ENCODE measurements at places on chromosomes 6 and 20. TPM values are rescaled to one million over a fixed set of nuclear protein-coding genes. Genes with fewer than 3 reads are reported as not detected.

DNA sequence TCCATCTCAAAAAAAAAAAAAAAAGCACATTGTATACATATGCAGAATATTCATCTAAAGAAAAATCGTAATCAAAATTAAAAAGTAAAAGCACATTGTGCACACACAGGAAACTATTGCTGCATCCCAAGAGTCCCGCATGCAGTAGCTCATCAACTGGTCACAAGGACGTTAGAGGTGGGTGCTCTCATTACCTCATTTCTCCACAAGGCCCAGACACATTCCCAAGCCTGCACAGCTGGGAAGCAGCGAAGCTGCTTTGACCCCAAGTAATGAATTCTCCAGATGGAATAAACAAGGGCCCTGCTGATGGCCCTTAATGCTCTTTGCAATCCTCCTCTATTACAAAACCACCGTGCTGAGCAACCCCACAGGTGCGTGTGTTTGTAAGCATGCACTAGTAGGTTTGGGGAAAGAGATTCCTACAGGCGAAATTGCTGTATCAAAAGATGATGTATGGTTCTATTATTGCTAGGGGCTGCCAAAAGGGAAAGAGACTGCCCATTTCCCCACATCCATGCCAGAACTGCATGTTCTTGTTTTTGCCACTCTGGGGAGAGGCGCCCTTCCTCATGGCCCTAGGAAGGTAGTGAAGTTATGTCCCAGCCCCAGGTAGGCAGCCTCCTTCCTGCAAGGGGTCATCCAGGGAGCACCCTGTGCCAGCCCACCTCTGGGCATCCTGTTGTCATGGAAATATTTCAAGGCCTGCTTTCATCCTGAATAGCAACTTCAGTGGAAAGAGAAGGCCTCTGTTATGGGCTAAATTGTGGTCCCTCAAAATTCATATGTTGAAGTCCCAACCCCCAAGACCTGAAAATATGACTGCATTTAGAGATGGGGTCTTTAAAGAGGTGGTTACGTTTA is 34.6 kb upstream of the PTGIS start:
- DNase-seq: no peak

- no peak for DNase-seq
Observed at GRCh38 chr6:143401068-143401446, 49.4 kb downstream of the ADAT2 start.

DNA sequence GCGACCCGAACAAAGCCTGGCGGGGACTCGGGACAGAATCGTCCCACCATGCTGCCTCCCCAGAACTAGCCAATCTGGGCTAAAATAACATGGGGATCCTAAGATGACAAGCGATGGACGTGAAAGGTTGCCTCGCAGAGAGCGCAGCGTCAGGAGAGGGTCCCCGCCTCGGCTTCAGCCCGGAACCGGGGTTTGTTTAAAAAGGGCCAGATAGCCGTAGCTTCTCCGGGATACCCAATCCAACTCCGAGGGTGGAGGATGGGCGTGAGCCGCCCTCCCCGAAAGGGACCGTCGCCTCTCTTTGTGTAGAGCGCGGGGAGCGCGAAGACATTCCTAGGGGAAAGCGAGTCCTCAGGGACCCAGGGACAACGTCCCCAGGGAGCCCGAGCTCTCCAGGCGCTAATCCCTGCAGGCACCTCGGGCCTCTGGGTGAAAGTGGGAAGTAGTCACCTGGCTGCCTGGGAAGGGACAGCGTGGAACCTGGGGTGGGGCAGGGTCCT is 643 bp downstream of the CD24 start:
- no peak for DNase-seq

DNA sequence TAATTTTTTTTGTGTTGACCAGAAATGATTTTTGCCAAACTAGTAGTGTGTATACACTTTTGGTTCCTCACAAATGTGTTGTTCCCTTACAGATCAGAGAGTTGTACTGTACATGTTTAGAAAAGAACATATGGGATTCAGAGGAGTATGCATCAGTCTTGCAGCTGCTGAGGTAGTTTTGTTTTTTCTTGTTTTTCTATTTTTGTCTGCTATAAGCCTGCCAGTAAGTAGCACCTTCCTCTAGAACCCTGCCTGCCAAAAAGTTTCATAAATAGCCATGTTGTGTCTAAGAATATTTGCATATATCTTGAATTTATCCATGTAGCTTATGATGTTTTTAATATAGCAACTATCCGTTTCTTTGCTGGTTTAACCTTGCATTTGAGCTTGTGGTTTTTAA is 46.4 kb downstream of the ORC3 start:
- DNase-seq: no peak

GRCh38 chr6:38118791-38119365 is 299.4 kb downstream of the ZFAND3 start:
- no peak for DNase-seq

DNA sequence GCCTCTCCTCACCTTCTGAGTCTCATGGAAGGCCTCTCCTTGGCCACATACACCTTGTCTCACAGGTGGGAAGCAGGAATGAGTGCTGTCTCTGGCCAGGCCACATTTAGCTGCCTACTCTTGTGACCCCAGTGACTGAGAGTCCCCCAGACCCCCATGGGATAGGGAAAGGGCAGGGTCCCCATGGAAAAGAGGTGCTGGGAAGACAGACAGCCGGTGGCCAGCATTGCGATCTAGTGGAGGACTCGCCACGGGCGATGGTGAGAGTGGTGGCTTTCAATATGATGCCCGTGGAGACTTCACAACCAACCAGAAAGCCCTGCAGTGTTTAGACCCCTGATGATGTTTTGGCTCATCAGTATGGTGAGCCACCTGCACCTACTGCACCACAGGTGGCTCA is 19.8 kb downstream of the MANBAL start:
- DNase-seq: no peak

DNA sequence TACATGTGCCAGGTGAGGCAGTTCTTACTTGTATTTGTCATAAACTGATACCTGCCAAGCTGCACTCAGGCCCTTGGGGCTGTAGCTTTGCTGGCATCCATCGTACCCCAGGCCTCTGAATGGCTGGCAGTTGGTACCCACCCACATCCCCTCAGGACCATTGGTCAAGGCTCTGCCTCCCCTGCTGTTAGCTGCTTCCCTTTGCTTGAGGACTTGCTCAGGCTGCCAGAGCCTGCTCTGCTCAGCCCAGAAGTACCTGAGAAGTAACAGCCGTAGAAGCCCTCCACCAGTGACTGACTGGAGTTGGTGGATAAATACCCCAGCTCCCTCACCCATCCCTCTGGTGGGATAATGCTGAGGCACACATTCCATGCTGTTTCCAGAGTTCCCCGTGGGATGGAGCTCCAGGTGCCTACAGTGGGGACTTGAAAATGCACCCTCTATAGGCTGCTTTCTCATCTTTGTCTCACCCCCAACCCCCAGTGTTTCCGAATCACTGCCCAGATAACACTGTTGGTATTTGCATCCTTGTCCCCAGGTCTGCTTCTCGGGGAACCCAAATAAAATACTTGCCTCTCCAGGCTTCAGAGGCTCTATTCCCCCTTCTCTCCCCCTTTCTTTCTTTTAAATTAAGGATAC is 7.3 kb downstream of the EBF4 start:
- DNase-seq: no peak

The FAM110A gene
- total RNA-seq: 11.5 TPM

Measured in H9 (cell line).